Muscle of leg (tissue), 16 donors: ENCODE measurements at places on chromosomes 7 and 10.

- H3K4me3 ChIP-seq: no peak overlapping the region
- H3K27me3 ChIP-seq: no peaks in the 10 kb centered on the region
- H3K4me1 ChIP-seq: peaks cover 10% of the 10 kb centered on the region
- H3K36me3 ChIP-seq: no peaks in the 10 kb centered on the region
- no peak for DNase-seq
- no peak overlapping the region for H3K27ac ChIP-seq
Measured at GRCh38 chr10:17067376-17068264, 62.0 kb downstream of the CUBN start.

DNA sequence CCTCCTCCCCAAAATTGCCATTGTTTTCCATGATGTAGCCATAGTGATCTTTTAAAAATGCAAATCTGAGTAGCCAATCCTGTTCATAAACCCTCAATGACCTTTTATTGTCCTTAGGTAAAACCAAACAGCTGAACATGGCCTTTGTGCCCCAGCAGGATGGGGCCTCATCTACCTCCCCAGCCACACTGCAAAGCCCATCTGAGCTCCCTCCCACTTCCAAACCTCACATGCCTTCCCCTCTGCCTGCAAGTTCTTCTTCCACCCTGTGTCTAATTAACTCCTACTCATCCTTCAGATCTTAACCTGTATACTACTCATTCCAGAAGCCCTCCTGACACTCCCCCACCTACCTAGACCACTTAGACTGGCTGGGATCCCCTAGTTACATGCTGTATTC lies 178.8 kb upstream of the NPVF start:
- peaks cover 3% of the 10 kb centered on the region for H3K27me3 ChIP-seq
- H3K36me3 ChIP-seq: no peaks in the 10 kb centered on the region
- H3K4me3 ChIP-seq: no peak overlapping the region
- no peaks in the 10 kb centered on the region for H3K4me1 ChIP-seq

GRCh38 chr10:132572545-132572937 lies 35.0 kb downstream of the INPP5A start:
- H3K36me3 ChIP-seq: no peaks in the 10 kb centered on the region
- no peak for DNase-seq
- H3K4me1 ChIP-seq: peaks cover 31% of the 10 kb centered on the region
- H3K4me3 ChIP-seq: no peak overlapping the region
- no peak overlapping the region for H3K27ac ChIP-seq
- no peaks in the 10 kb centered on the region for H3K27me3 ChIP-seq

- H3K27me3 ChIP-seq: no peaks in the 10 kb centered on the region
- H3K4me3 ChIP-seq: no peak overlapping the region
- peak overlapping the region; percentile 45 for H3K27ac ChIP-seq
- peaks cover 29% of the 10 kb centered on the region for H3K36me3 ChIP-seq
- peaks cover 4% of the 10 kb centered on the region for H3K4me1 ChIP-seq
- DNase-seq: no peak
Measured at GRCh38 chr7:32588657-32589056, 93.4 kb downstream of the AVL9 start.

DNA sequence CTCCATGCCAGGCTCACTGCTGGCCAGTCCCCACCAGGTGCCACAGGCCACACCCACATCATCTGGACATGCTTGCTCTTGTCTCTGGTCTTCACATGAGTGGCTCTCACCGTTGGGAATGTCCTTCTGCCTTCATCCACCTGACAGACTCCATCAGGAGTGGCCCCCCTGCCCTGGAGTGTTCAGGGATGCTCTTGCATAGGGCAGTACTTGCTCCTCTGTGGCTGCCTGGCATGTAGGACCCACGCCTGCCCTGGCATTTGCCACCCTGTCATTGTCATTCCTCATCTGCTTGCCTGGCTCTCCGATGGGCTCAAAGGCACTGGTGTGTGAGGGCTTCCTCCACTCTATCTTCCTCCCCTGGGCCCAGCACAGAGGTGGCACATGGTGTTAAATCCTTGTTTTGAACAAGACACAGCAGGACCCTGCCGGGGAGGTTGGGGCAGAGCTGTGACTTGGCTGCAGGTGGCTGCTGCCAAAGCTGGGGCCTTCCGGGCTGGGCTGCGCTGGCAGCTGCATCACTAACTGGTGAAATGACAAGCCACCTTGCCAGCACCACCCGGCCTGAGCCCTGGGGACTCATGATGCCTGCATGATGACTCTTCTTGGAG lies 1.8 kb downstream of the SH2D4B start:
- no peaks in the 10 kb centered on the region for H3K36me3 ChIP-seq
- no peak overlapping the region for H3K27ac ChIP-seq
- DNase-seq: peak; percentile 4
- no peak overlapping the region for H3K4me3 ChIP-seq

DNA sequence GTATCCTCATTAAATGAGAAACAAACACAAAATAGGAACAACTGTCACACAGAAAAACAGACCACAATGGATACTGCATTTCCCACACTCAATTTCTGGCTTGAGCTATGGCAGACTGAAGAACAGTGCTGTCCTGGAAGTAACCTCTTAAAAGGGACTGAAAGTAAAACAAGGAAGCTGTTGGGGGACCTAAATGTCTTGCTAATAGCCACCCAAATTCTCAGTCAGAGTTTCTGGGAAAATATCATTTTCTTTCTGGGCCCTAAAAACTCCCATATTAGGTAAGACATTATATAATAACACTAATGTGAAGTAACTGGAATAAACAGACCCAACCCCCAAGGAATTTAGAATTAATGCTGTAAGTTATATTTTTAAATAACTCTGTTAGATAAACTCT lies 80.9 kb upstream of the TFEC start:
- H3K36me3 ChIP-seq: no peaks in the 10 kb centered on the region
- no peaks in the 10 kb centered on the region for H3K4me1 ChIP-seq
- H3K27me3 ChIP-seq: no peaks in the 10 kb centered on the region
- no peak overlapping the region for H3K4me3 ChIP-seq
- DNase-seq: peak; percentile 2

GRCh38 chr7:73647725-73648592 lies 19.7 kb upstream of the VPS37D start:
- peaks cover 59% of the 10 kb centered on the region for H3K27me3 ChIP-seq
- no peak overlapping the region for H3K27ac ChIP-seq
- no peaks in the 10 kb centered on the region for H3K36me3 ChIP-seq
- no peak for DNase-seq
- H3K4me3 ChIP-seq: no peak overlapping the region

DNA sequence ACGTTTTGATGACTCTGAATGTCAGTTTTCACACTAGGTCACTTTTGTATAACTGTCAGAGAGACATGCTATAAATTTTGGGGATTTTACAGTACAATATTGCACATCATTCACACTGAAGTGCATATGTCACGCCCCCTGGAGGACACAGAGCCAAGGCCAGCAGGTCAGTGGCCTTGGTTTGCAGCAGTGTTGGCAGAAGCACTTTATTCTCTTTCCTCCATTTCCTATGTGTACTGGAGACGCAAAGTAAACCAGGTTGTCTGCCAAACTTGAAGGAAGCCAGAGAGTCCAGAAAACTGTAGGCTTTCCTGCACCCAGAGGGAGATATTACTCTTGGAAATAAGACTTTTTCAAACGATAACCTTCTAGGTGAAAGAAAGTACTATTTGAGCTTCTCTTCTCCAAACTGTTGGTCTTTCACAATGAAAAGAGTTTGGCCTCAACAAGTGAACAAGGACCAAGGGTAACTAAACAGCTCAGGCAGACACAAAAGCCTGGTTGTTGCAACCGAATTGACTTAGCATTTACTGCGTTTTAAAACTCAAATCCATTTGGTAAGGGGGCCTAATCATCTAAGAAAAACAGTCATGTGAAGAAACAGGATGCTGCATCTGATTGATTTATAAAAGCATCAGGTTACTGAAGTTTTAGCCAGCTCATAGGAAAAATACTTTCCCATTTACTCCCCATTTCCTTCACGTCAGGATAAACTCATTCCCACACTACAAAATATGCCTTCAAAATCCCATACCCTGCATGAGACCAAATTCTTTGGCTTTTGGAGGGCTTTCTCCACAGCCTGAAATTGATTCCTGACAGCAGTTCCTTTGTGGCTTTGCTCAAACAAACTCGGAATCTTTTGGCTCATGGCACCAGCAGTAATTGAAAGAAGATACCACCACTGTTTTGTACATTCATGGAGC lies 83.0 kb upstream of the SEC61G start:
- no peak overlapping the region for H3K4me3 ChIP-seq
- H3K36me3 ChIP-seq: no peaks in the 10 kb centered on the region
- peak overlapping the region; percentile 67 for H3K27ac ChIP-seq
- H3K27me3 ChIP-seq: no peaks in the 10 kb centered on the region
- DNase-seq: peak; percentile 85

GRCh38 chr7:151838861-151839381 lies 38.0 kb downstream of the PRKAG2 start:
- H3K36me3 ChIP-seq: no peaks in the 10 kb centered on the region
- peak; percentile 54 for DNase-seq
- no peak overlapping the region for H3K27ac ChIP-seq
- H3K4me1 ChIP-seq: no peaks in the 10 kb centered on the region
- H3K4me3 ChIP-seq: no peak overlapping the region

GRCh38 chr10:70300461-70300860 lies 16.7 kb upstream of the NPFFR1 start:
- H3K27me3 ChIP-seq: no peaks in the 10 kb centered on the region
- DNase-seq: no peak
- no peak overlapping the region for H3K27ac ChIP-seq
- H3K4me3 ChIP-seq: no peak overlapping the region
- peaks cover 15% of the 10 kb centered on the region for H3K4me1 ChIP-seq

DNA sequence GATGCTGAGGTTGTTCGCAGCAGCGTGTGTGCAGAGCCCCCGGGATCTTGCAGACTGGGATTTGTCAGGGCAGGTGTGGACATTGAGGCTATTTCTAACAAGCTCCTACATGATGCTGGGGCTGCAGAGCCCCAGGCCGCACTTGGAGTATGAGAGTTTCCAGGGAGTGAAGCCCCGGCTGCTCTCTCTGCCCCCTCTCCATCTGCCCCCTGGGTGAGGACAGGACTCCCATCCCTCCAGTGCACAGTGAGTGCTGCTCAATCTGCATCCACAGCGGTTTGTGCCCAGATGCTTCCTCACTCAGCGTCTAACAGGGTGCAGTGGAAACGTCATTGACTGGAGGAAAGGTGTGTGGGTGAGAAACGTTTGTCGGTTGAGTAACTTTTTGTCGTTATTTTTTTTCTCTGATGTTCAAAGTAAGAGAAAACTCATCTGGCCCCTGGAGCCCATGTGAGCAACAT lies 25.3 kb downstream of the IL2RA start:
- DNase-seq: no peak
- no peaks in the 10 kb centered on the region for H3K27me3 ChIP-seq
- no peaks in the 10 kb centered on the region for H3K36me3 ChIP-seq
- no peak overlapping the region for H3K27ac ChIP-seq

GRCh38 chr7:44561962-44562621 lies 11.6 kb downstream of the DDX56 start:
- DNase-seq: no peak
- no peaks in the 10 kb centered on the region for H3K4me1 ChIP-seq
- H3K4me3 ChIP-seq: no peak overlapping the region
- peaks cover 32% of the 10 kb centered on the region for H3K36me3 ChIP-seq
- H3K27me3 ChIP-seq: no peaks in the 10 kb centered on the region

DNA sequence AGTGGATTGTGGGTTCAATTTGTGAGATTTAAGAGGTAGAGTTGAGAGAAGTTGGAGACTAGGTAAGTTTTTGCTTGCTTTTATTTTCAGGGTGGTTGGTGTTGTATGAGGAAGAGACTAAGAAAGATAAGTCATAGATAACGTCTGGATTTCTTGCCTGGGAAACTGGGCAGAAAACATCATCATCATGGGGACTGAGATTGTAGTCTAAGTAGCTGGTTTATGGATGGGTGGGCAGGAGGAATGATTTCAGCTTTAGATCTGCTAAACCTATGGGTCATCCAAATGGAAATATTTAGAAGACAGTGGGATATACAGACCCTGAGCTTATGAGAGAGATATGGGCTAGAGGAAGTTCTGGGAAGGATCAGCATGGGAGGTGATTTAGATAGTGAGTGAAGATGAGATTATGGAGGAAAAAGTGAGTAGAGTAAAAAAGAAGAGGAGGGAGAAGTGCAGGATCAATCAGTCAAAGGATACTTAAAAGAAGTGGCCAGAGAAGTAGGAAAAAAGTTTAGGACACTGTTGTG lies 169.8 kb downstream of the WNT2 start:
- DNase-seq: no peak
- H3K27ac ChIP-seq: no peak overlapping the region
- H3K4me3 ChIP-seq: no peak overlapping the region
- no peaks in the 10 kb centered on the region for H3K36me3 ChIP-seq
- peaks cover 11% of the 10 kb centered on the region for H3K4me1 ChIP-seq

DNA sequence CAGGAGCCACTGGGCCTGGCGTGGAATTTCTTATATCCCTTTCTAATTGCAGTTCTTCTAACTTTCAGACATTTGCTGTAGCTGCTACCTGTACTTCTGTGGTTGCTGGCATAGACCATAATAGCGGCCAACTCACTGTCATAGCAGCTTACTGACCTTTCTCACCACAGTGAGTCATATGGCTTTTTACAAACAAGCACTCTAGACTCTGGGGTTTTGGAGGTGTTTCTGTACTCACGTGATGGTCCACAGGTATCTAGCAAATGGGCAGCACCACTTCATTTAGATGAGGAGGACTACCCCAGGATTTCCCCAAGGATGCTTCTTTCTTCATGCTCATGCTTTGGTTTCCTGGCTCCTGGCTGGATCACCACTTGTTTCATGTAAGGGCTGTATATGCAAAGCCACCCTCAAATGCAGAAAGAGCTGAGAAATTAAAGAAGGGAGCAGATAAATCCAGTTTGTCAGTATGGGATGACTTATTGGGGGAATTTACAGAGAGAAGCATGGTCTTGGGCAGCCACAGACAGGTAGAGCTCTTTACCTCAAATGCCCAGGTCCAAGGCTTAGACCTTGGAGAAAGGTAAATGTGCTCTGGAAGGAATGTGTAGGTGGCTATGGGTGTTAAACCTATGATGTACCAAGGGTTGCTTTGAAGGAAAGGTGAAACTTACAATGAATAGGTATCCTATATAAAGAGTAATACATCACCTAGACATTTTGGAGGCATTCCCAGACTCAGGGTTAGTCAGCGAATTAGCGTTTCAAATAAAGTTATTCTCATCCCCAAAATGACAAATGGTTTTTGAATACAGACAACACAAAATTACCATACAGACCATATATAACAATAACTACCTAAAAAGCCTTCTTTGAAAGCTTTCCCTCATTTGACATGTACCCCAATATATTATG lies 15.9 kb upstream of the SLC25A16 start:
- H3K27ac ChIP-seq: peak overlapping the region; percentile 3
- DNase-seq: no peak
- no peaks in the 10 kb centered on the region for H3K27me3 ChIP-seq
- peaks cover 20% of the 10 kb centered on the region for H3K4me1 ChIP-seq
- H3K36me3 ChIP-seq: no peaks in the 10 kb centered on the region
- H3K4me3 ChIP-seq: no peak overlapping the region

- no peaks in the 10 kb centered on the region for H3K36me3 ChIP-seq
- no peaks in the 10 kb centered on the region for H3K4me1 ChIP-seq
- no peaks in the 10 kb centered on the region for H3K27me3 ChIP-seq
Measured at GRCh38 chr7:84364708-84365107, 170.1 kb upstream of the SEMA3A start.

GRCh38 chr10:29239569-29240472 lies 49.0 kb upstream of the LYZL1 start:
- no peak overlapping the region for H3K4me3 ChIP-seq
- DNase-seq: no peak
- H3K4me1 ChIP-seq: peaks cover 2% of the 10 kb centered on the region
- no peak overlapping the region for H3K27ac ChIP-seq
- no peaks in the 10 kb centered on the region for H3K36me3 ChIP-seq
